Spinal cord (tissue), 10 donors: ENCODE measurements at places on chromosomes 3 and 15. TPM values are rescaled to one million over a fixed set of nuclear protein-coding genes. Genes with fewer than 3 reads are reported as not detected.
A peak's percentile ranks its signal among the peaks of the same experiment; 100 is the strongest.

- H3K4me3 ChIP-seq: no peak overlapping the region
- no peak overlapping the region for H3K27ac ChIP-seq
- no peaks in the 10 kb centered on the region for H3K36me3 ChIP-seq
- no peaks in the 10 kb centered on the region for H3K4me1 ChIP-seq
- no peaks in the 10 kb centered on the region for H3K27me3 ChIP-seq
Measured at GRCh38 chr15:91284758-91285466, 184.9 kb downstream of the SV2B start.

- H3K4me3 ChIP-seq: no peak overlapping the region
- no peaks in the 10 kb centered on the region for H3K36me3 ChIP-seq
- H3K27me3 ChIP-seq: peaks cover 2% of the 10 kb centered on the region
- H3K27ac ChIP-seq: peak overlapping the region; percentile 64
- DNase-seq: no peak
Measured at GRCh38 chr3:25457671-25458419, 29.8 kb downstream of the RARB start.

GRCh38 chr3:160665231-160665630 is 11.7 kb upstream of the ARL14 start:
- H3K4me3 ChIP-seq: no peak overlapping the region
- no peak for DNase-seq
- no peaks in the 10 kb centered on the region for H3K4me1 ChIP-seq
- no peaks in the 10 kb centered on the region for H3K27me3 ChIP-seq
- no peak overlapping the region for H3K27ac ChIP-seq

GRCh38 chr3:58792921-58793451 is 126.4 kb upstream of the FAM3D start:
- DNase-seq: no peak
- H3K36me3 ChIP-seq: no peaks in the 10 kb centered on the region
- H3K4me3 ChIP-seq: no peak overlapping the region
- no peaks in the 10 kb centered on the region for H3K27me3 ChIP-seq
- no peaks in the 10 kb centered on the region for H3K4me1 ChIP-seq

- no peak overlapping the region for H3K27ac ChIP-seq
- H3K27me3 ChIP-seq: no peaks in the 10 kb centered on the region
- peaks cover 23% of the 10 kb centered on the region for H3K4me1 ChIP-seq
- DNase-seq: no peak
Measured at GRCh38 chr3:49928481-49929017, 1.1 kb downstream of the MON1A start.

The ADAMTS17 gene
- total RNA-seq: 19.7 TPM

The SHF gene
- 15.2 TPM for total RNA-seq

The PPP4R2 gene
- 71.1 TPM for total RNA-seq
